ENCODE measurements at places on chromosomes 1 and 21.
A peak's percentile ranks its signal among the peaks of the same experiment; 100 is the strongest.

GRCh38 chr1:236089046-236089773 is 24.3 kb upstream of the NID1 start:
- DNase-seq = no peak

- no peak for DNase-seq
Measured at GRCh38 chr1:27475720-27476119, 14.2 kb downstream of the WASF2 start.

DNA sequence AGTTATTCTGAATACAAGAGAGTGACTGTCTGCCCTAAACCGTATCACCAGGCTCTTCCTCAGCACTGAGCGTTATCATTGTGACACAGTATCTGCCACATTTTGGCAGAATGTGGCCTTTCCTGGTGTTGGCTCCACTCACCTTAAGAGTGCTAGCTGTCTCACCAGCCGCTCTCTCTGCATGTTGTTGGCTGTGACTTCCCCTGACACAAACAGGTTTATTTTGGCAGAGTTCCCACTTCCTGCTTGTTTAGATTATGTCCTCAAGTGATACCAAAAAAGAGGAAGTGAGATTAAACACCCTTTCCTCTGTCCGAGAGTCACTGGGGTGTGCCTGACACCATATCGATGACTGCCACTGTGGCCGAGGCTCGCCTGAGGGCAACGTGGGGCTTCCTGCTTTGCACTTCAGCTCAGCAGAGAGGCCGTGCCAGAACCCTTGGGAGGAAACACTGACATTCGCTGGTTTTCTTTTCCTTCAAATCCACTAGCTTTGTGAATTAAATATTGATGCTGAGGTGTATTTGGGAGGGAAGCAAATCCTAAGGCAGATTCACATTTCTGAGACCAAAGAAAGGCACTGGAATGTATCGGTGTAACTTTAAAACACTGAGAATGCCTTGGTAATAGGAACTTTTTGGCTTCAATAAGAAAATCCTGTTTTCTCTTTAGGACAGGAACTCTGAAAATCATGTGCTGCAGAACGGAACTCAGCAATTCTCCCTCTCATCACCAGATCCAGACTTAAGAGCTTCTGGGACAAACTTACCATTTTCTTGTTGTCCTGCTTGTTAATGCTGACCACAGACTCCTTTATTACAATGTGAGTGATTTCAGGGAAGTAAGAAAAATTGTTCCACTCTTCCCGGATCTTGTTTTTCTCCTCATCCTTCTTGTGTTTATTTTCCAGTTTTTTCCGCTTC is 102.1 kb downstream of the JAK1 start:
- no peak for DNase-seq

DNA sequence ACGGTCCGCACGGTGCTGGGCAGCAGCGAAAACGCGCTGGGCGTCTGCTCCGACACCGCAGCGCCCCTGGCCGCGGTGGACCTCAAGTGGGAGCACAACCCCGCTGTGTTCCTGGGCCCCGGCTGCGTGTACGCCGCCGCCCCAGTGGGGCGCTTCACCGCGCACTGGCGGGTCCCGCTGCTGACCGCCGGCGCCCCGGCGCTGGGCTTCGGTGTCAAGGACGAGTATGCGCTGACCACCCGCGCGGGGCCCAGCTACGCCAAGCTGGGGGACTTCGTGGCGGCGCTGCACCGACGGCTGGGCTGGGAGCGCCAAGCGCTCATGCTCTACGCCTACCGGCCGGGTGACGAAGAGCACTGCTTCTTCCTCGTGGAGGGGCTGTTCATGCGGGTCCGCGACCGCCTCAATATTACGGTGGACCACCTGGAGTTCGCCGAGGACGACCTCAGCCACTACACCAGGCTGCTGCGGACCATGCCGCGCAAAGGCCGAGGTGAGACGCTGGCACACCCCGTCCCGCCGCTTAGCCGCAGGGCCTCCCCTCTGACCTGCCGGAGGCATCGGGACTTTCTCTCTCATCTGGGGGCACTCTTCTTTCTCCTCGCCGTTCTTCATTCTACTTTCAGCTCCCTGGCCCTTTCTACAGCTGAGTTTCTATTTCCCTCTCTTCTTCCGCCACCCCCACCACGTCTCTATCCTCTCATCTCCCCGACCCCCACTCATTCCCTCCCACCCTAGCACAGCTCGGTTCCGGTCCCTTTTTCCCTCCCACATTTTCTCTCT is 1.0 kb downstream of the NPR1 start:
- DNase-seq = no peak

- DNase-seq = no peak
Measured at GRCh38 chr1:200771625-200772555, 33.2 kb downstream of the CAMSAP2 start.

DNA sequence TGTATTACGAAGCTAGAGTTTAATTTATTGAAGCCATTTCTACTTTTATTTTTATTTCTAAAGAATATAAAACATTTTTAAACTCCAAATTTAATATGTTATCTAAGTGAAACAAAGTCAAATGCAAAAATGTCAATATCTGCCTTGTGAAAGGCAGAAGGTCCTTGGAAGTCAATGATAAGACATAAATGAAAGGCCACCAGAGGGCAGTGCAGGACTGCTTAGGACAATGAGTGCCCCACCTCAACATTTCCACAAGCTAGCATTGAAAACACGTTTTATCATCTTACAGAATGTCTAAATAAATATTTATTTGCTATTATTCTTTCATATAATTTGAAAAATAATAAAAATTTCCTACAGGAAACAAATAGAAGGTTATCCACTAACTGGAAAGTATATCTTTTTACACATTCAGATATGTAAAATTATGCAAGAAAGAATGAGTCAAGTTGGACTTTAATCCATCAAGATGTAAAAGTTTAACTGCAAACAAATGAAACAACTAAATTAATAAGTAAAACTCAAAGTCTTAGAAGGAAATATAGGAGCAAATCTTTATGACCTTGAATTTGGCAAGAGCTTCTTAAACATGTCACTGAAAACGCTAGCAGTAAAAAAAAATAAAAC is 140.1 kb upstream of the FMN2 start:
- peak; percentile 6 for DNase-seq

DNA sequence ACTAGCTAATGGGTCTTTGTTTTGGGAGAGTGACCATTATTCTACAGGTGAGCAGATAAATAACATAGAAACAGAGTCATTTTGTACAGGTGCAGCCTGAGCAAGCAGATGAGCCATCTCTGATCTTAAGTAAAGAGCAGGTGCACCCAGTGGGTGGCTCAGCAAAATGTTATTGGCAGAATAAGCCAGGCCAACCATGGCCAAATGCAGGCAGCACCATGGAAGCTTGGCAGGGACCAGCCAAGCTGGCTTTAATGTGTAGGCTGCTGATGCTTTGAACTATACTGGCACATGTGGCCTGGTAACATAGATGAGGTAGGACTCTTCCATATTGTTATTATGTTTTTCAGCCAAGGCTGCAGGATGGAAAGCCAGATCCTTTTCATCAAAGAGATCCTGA is 553.3 kb upstream of the ZRANB2 start:
- no peak for DNase-seq

GRCh38 chr1:187032982-187033692 is 204.4 kb downstream of the PLA2G4A start:
- no peak for DNase-seq

GRCh38 chr1:40107290-40107959 is 10.4 kb upstream of the PPT1 start:
- no peak for DNase-seq

GRCh38 chr21:21085206-21085605 is 87.0 kb downstream of the NCAM2 start:
- DNase-seq = no peak

DNA sequence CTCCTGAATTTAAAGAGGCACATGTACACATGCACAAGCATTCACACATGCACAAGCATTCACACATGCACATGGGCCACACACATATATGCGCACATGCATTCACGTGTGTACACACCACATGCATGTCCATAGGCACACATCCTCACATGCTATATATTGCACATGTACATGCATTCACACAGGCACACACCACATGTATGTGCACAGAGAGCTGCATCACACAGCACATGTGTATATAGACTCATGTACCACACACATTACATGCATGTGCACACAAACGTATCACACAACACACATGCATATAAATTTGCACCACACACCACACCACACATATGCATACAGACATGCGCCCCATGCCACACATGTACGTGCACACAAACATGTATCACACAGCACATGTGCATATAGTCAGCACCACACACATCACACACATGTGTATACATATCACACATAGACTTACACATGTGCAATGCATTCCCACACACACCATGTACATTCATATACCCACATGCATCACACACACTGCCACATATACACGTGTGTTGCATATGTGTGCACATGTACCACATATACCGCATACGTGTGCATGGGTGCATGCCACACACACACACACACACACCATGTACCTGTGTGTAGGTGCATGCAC is 54.6 kb upstream of the COL18A1 start:
- DNase-seq = no peak

DNA sequence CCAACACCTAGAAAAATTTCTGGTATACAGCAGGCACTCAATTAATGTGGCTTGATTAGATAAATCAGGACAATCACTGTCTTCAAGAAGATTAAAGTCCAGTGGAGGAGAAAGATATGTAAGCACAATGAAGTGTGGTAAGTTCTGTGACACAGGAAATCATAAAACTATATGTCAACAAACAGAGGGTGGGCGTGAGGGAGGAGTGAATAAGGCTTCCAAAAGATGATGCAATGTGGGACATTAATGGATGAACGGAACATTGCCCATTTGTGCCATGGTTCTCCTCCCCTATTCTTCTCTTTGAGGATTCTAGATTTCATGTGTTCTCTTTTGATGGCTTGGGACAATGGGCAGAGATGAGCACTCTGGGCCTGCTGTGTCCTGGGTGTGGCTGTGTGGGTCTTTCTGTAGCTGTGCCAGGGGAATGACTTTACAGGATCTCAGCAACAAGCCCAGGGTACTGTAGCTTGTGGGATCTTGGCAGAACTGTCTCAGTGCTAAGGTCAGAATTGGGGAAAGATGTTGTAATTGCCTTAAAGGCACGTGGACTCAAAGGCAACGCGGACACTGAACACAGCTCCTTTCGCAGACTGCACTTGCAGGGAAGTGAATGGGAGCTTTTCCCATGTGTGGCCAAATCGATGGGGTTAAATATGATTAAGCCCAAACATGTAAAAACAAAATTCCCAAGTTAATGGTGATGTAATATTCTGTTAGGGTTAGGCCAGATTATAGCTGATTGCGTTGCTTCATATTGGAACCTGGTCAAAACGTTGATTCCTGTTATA is 366.9 kb downstream of the TGFB2 start:
- DNase-seq = no peak

DNA sequence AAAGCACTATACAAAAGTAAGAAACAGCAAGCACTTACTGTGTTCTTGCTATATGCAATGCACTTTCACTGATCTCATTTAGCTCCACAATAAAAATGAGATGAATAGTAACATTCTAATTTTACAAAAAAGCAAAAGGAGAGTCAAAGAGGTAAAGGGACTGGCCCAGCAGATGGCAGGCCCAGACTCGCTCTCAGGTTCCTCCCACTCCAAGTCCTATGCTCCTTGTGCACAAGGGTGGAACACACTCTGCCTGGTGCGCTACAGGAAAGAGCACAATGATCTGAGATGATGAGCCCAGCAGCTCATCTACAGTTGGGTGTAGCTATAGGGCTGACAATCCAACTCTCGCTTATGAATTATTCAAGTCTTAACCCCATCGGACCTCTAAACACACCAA is 94.1 kb upstream of the LYST start:
- no peak for DNase-seq

DNA sequence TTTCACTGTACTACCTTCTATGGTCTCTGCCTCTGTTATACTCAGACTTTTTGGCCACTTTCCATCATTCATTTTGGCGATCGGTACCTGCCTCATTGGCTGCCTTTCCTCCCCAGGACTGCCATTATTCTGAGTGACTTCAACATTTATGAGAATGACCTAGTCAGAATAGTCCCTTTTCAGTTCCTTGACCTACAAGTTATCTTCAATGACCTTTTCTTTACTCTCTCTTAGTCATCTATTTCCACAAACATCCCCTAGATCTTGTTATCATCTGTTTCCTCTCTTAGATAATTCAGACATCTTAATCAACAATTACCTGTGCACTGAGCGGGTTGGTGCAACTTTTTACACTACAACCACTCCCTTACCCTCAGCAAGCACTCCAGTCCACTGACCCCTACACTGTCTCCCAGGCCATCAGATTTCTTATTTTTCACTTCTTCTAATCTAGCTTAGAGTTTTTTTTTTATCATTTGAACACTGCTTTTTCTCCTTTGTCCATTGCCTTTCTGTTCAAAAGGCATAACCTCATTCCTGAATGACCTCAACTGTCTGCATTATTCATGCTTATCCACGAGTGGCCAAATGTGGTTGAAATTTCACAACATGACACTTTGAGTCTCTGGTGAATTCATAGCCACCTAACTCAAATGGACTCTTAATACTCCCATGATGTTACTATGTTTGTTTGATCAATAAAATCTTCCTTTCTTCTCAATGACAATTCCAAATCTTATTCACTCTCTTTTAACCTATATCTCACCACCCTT is 112.7 kb downstream of the HMCN1 start:
- no peak for DNase-seq

GRCh38 chr1:53070621-53071020 is 8.6 kb downstream of the PODN start:
- DNase-seq = no peak

DNA sequence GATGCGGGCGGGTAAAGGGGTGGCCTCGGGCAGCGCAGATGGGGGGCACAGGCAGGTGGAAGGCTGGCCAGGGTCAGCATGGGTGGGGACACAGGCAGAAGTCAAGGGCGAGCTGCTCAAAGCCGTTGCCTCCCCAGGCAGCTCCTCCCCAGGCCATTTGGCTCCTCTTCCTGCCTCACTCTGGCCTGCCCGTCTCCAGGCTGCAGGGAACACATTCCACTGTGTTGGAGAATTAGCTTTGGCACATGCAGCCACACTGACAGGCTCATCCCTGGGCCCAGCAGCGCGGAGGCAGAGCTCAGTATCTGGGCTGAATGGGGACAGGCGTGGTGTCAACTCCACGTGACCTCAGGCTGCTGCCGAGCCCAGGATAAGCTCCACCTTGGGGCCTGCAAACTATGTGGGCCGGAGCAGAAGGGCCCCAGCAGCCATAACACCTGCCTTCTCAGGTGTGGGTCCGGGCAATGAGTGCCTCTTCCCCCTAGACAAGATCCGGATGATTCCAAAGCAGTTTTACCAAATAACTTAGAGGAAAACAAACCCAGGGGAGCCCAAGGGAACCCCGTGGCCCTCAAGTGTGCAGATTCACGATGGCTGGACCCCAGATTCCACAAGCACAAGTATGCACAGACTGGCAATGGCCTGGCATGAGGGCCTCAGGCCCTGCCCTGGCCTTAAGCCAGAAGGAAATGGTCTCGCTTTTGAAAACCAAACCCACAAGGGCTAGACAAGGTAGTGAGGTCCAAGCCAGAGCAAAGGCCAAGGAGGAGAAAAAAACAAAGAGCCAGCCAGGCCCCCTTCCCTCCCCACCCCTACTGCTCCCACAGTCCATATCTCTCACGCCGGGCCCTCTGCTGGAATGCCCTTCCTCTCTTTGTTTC is 40.2 kb downstream of the HSPG2 start:
- DNase-seq = no peak

- DNase-seq = no peak
Measured at GRCh38 chr1:172401892-172402291, 18.6 kb upstream of the C1orf105 start.

- no peak for DNase-seq
Measured at GRCh38 chr1:8662380-8663072, 154.9 kb downstream of the RERE start.

Data from fibroblast of skin of left biceps (primary cell).